CD4-positive, alpha-beta T cell (primary cell): ENCODE measurements at places on chromosomes 16 and 17.

DNA sequence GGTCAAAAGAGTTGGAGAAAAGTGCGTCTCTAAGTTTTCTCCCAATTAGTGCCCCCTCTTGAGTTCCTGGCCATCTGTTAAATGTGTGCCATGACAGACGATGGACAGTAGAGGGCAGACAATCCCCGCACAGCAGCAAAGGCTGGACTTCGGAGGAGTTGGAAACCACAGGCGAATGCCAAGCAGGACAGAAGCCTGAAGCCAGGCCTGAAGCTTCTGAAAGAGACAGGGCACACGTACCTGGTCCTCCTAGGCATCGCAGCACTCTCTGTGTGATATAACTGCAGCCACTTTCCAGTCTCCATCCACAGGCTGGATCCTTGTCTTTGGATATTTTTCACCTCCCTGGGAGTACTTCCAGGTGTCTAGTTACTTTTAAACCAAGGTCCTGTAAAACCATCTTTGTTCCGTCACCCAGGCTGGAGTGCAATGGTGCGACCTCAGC is 14.5 kb downstream of the C17orf100 start:
- no peak for DNase-seq

DNA sequence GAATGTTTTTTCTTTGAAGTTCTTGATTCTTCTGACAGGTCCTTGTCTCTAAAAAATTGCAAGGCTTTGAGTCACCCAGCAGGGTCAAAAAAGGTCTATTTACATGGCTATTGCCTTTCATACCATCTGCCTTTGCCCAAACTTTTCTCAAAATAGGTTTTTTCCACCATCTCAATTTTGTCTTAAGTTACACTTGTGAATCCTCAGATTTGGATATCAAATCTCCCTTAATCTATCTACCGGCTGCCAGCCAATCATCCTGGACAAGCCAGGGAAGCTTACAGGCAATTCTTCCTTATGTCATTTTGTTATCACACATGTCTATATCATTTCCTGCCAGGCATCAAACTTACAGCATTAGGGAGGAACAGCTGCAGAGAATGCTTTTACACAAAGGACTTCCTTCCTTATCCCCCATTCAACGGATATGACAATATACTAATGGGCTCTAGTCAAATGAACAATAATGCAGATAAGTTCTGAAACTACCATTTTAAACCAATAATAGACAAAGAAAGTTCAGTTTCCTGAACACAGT is 104.1 kb upstream of the CORO6 start:
- DNase-seq, result peak; percentile 61

DNA sequence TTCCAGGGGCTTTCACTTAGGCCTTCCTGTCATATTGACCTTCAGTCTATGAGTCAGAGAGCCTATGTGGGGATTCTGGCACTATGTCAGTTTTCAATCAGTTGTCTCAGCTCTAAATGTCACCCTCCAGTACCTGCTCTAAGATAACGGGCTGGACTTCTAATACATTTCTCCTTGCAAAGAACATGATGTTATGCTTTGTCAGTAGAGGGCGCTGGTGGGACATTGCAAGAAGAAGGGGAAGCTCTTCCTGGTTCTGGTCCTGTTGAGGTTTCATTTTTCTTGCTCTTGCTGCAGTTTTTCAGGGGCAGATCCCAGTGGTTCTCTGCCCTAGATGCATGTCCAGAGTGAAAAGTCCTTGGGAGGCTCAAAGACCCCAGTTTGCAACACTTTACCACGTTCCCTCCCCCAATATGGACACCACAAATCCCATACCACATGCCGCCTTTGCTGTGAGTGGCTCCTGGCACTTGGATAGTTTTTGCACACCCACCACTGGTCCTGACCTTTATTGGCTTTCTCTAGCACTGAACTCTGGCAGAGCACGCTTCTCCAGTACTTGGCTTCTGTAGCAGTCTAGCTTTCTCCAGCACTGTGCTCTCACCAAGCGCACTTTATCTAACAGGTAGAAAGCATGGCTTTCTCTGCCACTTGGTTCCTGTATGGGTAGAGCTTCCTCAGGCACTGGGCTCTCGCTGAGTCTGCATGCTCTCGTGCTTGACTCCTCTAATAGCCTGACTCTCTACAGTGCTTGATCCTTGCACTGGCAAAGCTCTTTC is 49.0 kb downstream of the BCL7C start:
- peak; percentile 82 for DNase-seq

GRCh38 chr17:55433629-55434422 is 12.2 kb upstream of the MMD start:
- no peak for DNase-seq

GRCh38 chr17:7838090-7839075 is 4.4 kb downstream of the KDM6B start:
- DNase-seq, result peak; percentile 44

- no peak for DNase-seq
Observed at GRCh38 chr17:68762911-68763310, 161.7 kb upstream of the FAM20A start.
